ENCODE measurements at places on chromosomes 4 and X. TPM values are rescaled to one million over a fixed set of nuclear protein-coding genes. Genes with fewer than 3 reads are reported as not detected.

- DNase-seq: no peak
Observed at GRCh38 chr4:167930166-167930565, 162.2 kb upstream of the ANXA10 start.

GRCh38 chr4:125303058-125303457 lies 11.7 kb upstream of the FAT4 start:
- DNase-seq: no peak

GRCh38 chr4:150216726-150217125 lies 138.5 kb downstream of the DCLK2 start:
- no peak for DNase-seq

PNCK gene
- 1.1 TPM for total RNA-seq

IL1RAPL1 gene
- 0.03 TPM for total RNA-seq

TAF7L gene
- total RNA-seq: not detected

BTK gene
- not detected for total RNA-seq

POU3F4 gene
- not detected for total RNA-seq

CFI gene
- total RNA-seq: not detected

All from HT-29 (cell line).